Vagina (tissue), 2 donors: ENCODE measurements at places on chromosomes 11 and 22. TPM values are rescaled to one million over a fixed set of nuclear protein-coding genes. Genes with fewer than 3 reads are reported as not detected.

The GLYAT gene
- not detected for total RNA-seq

The CHRNA10 gene
- total RNA-seq = not detected

DNA sequence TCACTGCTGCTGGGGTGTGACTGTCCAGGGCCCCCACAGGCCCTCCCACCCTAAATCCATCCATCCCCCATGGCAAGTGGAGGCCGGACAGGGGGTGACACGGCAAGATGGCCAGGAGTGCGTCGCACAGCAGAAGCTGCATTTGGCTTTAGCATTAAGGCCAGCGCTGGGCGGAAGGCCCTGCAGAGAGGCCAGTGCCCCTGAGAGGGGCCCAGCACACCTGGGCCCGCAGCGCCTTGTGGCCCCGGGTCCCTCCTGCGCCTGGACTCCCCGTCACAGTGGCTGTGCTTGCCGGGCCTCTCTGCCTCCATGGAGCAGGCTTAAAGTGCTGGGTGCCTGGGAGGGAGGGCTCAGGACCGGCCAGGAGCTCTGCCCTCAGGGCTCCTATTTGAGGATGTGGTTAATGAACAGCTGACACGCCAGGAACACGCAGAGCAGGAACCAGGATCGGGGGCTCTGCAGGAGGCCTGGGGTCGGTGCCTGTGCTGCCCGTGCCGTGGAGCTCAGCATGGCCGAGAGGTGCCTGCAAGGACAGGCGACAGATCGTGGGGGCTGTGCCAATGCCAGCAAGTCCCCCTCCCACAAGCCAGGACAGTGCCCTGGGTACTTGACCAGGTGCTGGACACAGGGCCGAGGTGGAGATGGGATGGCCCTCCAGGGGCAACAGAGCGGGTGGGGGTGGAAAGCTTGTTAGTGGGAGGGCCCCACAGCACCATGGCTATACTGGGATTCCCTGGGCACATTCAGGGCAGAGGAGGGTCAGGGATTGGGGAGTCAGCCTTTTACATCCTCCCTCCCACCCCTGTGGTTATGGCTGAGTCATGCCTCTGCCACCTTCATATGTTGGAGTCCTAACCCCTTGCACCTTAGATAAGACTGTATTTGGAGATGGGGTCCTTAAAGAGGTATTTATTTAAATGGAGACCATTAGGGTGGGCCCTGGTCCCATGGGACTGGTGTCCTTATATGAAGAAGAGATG is 30.9 kb upstream of the CARS1 start:
- no peak for DNase-seq

- no peak for DNase-seq
These were observed 5.8 kb upstream of the MS4A14 start for GRCh38 chr11:60390419-60390818.

- no peak for DNase-seq
These were observed 24.2 kb upstream of the UCP3 start for GRCh38 chr11:74033046-74033445.
